ENCODE measurements at places on chromosomes 1 and 21.

GRCh38 chr21:30072496-30072895 is 94.1 kb downstream of the CLDN17 start:
- DNase-seq, result peak; percentile 33

- no peak for DNase-seq
These were observed 21.7 kb upstream of the VASH2 start for GRCh38 chr1:212928323-212929291.

GRCh38 chr1:9494936-9495758 is 44.1 kb upstream of the SLC25A33 start:
- DNase-seq, result peak; percentile 67

GRCh38 chr21:29230551-29231261 is 68.0 kb upstream of the BACH1 start:
- no peak for DNase-seq

DNA sequence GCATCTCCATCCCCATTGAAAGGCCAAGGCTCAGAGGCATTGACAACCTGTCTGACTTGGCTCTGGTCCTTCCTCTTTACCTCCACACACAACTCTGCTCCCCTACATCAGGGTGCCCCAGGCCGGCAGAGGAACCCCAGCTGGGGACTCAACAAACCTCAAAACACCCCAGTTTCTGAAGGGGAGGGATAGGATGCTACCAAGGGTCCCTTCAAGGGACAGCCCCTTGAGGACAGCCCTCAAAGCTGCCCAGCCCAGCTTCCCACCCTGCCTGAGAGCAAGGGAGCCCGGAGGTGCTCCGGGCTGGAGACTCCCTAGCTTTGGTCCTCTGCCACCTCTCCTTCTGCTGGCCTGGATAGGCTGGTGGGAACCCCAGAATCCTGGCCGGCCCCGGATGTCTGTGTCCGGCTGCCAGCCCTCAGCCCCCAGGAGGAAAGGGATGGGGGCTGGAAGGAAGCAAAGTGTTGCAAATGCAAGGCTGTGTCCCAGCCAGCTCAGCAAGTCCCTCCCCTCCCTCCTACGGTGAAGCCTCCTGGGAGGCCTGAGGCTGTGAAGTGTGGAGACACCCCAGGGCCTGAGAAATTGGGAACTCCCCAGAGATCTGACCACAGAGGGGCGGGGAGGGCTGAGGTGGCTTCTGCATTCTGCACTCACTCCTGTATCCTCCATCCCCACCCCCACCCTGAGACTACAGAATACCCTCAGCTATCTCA is 1.1 kb upstream of the MARCKSL1 start:
- no peak for DNase-seq

GRCh38 chr1:225476538-225476988 is 48.7 kb upstream of the LBR start:
- DNase-seq, result no peak

GRCh38 chr21:14817311-14817710 is 247.5 kb downstream of the NRIP1 start:
- peak; percentile 89 for DNase-seq

- DNase-seq, result no peak
These were observed 44.6 kb downstream of the ZSCAN20 start for GRCh38 chr1:33516891-33517567.

DNA sequence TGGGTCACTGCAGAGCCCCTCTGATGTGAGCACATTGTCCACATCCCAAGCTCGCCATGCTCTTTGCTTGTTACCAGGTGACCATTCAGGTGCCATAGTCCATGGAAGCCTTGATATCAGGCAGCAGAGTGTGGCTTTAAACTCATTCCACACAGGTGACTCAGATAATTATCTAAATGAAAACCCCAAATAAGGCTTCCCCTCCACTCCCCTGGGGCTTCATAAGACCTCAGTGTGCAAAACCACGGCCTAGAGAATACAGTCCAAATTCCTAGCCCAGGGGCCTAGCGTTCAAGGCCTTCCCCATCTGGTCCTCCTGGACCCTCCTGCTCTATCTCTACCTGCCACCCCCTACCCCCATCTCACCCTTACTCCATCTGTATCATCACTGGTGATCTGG is 97.1 kb downstream of the ARHGEF10L start:
- DNase-seq, result no peak

DNA sequence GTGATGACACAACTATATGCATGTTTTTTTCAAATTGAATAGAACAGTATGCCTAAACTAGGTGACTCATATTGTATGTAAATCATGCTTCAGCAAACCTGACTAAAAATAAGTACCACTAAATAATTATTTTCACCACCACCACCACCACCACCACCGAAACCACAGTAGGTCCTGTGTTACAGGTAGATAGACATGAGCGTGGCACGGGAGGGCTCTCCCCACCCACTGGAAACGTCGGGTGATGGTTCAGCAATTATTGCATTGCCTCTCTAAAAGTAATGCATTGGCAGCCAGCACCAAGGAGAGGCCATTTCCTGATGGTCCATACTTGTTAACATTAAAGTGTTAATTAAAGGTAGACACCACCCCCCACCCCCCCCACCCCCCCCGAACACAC is 297.0 kb upstream of the NCAM2 start:
- DNase-seq, result no peak

DNA sequence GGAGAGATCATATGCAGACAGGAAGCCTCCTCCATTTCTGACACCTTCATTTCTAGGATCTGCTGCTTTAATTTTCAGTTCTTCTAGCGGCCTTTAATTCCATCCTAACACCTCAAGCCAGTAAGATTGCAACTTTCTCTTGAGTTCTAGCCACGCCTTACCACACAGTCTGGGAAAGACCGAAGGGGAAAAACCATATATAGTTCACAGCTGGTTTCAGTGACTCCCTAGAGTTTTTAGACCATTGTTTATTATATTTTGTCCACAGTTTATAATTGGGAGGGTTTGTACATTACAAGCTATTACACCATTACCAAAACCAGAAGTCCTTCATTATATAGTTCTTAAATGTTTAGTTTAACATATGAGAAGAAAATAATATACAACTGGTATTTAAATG is 37.5 kb downstream of the DPH5 start:
- no peak for DNase-seq

DNA sequence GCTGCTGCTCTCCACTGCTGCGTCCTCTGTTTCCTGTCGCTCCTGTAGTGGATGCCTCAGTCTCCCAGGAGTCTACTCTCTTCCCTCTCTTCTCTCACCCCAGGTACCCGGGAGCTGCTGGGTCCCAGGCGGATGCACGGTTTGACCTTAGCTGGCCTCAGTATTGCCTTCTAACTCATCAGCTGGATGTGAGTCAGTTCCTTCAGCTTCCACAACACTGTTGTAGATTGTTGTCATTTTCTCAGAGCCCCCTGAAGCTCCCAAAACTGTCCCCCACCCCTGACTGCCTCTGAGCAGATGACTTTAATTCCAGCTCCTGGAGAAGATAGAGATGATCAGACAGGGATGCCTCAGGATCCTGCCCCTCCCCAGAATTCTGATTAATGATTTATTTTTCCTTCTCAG is 7.2 kb downstream of the CNIH3 start:
- no peak for DNase-seq

DNA sequence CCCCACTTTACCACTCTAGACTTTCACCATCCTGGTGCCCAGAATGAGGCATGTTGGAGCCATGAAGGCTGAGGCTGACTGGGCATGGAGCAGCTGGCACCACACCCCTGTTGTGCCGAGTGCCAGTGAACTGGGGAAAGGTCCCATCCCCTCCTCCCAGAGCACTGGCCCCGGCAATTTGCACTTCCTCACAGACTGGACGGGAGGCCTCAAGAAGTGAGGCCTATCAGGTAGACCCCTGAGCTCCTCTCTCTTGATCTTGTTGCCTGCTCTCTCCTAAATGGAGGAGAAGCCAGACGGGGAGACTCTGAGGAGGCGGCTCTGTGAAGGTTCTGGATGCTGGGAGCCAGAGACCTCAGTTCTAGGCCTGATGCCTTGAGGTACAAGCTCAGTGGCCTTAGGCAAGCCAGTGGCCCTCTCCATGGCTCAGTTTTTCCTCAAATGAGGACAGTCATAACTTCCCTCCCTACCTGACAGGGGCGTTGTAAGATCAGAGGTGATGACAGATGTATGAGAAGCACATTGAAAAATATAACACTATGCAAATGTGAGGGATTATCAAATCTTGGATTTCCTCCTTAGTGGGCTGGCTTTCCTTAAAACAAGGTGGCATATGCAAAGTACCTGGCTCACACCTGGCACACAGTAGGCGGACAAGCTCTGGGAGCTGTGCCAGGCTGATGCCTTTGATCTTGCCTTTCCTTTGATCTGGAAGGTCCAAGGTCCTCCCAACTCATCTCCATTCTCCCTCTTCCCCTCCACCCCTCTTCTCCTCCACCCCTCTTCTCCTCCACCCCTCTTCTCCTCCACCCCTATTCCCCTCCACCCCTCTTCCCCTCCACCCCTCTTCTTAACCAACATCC is 6.7 kb downstream of the GRHL3 start:
- no peak for DNase-seq

DNA sequence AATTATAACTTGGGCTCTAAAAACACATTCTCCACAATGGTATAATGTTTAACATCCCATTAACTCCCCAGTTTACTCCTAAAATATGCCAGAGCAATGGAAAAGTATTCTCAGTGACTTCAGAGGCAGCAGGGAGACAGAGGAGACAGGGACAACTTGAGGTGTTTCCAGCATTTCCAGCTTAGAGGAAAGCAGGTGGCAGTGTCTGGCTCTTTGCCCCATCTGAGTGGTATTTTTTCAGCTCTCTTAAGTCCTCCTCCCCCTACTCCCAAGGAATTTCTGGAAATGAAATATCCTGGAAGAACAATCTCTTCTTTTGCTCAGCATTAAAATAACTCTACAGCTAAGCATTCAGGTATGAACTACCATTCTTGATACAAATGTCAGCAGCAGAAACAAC is 10.8 kb upstream of the ERMAP start:
- peak; percentile 43 for DNase-seq

DNA sequence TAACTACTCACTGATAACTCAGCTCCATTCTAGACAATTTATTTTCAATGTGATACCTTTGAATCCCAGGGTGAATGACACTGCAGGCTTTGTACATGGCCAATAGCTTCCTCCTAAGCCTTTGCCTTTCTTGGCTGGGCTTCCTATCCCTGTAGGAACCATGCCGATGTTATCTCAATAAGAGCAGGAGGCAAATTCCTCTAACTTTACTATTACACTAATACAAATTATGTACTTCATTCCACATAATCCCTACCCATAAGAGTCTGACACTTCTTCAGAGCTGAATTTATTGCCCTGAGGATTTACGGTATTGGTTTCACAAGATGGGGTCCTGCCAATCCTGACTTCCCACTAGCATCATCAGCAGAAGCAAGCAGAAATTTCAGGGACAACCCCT is 14.0 kb downstream of the TGFBR3 start:
- no peak for DNase-seq

DNA sequence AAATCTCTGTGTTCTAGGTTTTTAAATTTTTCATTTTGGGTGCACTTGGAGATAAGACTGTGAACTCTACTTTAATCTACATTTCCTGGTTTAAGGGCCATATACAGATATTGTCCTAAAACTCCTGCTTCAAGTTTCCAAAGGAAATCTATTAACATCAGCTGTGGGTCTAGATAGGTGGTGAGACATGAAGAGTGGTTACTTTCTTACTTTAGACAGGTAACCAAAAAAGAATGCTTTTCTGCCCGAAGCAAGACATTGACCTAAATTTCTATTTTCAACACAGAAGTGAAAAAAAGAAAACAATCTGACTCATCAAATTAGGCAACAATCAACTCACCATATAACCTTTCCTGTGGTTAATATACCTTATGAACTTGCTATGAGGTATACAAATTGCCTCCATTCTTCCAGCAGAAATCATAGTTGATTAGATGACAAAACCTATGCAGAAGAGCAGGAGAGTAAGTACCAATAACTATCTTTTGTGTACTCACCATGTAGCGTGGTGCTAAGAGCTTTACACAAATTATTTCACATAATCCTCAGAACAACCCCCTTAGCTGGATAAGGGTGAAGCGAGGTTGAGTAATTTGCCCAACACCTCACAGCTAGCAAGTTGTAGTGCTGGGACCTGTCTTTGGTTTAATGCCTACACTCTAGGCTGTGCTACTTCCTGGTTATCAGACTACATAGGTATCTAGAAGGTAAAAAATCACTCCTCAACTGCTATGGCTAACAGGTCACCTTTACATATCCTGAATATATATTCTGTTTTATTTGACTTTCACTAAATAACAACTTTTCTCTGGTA is 23.4 kb upstream of the PTPN14 start:
- no peak for DNase-seq

GRCh38 chr1:115073298-115074087 is 15.8 kb downstream of the TSPAN2 start:
- no peak for DNase-seq

DNA sequence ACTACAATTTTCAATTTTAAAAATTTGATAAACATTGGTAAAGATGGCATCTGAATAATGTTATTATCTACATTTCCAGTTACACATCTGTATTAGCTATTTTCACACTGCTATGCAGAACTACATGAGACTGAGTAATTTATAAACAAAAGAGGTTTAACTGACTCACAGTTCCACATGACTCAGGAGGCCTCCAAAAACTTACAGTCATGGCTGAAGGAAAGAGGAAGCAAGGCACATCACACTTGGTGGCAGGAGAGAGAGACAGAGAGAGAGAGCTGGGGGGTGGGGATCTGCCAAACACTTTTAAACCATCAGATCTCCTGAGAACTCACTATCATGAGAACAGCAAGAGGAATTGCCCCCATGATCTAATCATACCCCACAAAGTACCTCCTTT is 850.0 kb downstream of the LTN1 start:
- DNase-seq, result no peak

DNA sequence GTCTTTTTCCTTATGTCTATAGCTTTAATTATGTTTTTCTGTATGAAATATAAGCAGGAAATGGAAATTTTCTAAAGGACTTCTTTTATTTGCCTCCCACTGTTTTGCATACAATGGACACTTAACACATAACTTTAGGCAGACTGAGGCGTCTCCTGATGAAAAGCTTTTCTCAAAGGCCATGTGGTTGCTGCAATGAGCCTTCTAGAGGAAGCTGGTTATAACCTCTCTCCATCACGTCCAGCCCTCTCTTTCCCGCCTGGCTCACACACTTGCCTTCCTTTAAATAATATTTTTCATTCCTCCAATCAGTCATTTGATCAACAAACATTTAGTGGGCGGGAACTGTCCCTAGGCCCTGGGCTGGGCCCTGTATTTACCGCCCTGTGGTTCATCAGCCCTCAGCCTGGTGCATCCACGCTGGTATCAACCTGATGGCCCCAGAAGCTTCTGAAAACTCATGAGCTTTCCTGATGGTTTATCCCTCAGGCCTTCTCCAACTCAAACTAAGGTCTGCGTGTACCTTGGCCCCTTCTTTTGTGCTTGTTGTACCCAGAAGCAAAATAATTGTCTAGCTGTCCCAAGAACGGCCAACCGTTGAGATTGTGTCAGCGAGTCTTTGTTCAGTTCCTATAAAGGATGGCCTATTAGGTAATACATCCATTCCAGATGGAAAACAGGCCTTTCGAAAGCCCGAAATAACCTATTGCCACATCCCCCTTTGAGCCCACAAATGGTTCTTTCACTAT is 75.3 kb upstream of the LYST start:
- no peak for DNase-seq

Measured in COR-L47 (cell line).